Stimulated activated CD4-positive, alpha-beta T cell treated with anti-CD3 and anti-CD28 coated beads, Interleukin-1b, Interleukin-23, amount 100 ng/mL, for 24 hours (primary cell): ENCODE measurements at places on chromosomes 2 and 18.

DNA sequence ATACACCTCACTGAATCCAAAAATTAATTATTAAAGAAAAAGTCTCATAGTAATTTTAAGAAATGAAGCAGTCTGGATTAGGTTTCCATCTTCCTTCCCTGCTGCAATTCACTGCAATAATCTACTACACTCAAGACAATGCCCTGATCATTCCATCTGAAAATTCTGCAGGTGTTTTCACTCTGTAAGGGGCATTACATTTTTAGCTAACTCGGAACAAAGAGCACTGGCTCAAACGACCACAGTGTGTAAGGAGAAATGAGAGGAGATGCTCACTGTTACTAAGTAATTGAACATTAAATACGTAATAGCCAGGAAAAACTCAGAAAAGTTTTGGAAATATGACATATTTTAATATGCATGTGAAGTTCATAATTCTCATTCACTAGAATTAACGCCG is 1.3 kb downstream of the B4GALT6 start:
- no peak for DNase-seq

DNA sequence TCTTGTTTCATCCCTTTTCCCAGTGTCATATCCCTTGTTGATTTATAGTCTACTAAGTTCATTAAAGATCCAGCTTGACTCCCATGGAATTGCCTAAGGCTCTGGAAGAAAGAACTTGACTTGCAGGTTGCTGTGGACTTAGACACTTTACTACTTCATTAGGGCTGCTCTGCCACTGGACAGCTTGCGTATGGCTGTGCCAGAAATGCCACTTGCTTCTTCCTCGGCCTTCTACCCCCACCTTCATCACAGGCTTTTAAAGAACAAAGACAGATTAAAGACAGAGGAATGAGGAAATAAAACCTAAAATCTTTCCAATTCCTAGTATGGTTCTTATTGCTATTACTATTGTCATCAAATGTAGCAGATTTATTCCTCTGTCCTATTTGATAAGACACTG is 591.7 kb downstream of the BCL11A start:
- no peak for DNase-seq

GRCh38 chr18:24910221-24910620 is 441.7 kb downstream of the ZNF521 start:
- DNase-seq: no peak

- DNase-seq: no peak
Observed at GRCh38 chr2:18925296-18925695, 335.9 kb upstream of the NT5C1B start.

DNA sequence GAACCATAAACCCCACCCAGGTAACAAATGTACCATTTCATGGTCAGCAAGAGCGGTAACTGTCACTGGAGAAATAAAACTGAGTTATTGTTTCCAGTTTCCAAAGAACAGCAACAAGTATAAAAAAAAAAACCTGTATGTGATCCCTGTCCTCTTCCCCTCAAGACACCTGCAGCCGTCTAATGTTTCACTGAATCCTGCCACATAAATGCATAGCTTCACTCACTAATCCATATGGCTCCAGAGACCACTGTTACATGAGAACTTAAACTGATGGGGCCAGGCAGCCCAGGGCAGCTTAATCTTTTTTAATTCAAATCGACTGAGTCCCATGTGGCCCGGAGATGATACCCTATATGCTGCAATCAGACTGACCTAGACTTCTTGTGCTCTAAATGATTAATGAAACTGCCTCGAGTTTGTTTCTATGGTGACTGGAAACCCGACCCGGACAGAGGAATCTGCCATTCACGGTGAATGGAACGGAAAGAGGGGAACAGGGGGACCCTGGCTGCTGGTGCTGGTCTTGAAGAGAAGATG is 60.9 kb upstream of the SIX2 start:
- no peak for DNase-seq

GRCh38 chr2:132581991-132582738 is 87.8 kb downstream of the LYPD1 start:
- no peak for DNase-seq

GRCh38 chr18:64993695-64994094 is 757.1 kb upstream of the CDH7 start:
- DNase-seq: no peak

GRCh38 chr2:17309741-17310339 is 208.4 kb downstream of the RAD51AP2 start:
- DNase-seq: no peak

DNA sequence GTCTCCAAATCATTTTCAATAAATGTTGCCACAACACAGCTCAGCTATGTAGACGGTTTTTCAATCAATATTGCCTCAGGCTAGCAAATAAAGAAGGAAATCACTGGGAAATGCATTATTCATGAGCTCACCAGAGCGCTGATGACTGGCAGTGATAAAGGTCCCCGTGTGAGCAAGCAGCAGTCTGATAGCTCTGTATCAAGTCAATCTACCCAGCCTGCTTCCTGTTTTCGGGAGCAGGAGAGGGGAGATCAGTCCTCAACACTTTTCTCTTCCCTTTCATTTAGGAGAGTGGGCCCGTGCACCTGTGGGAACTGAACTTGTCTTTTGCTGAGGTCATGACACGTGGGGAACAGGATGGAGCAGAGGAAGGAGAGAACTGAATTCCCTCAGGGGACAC is 253.9 kb upstream of the SIX2 start:
- no peak for DNase-seq

- DNase-seq: no peak
Observed at GRCh38 chr2:162164802-162165201, 12.8 kb upstream of the GCG start.

DNA sequence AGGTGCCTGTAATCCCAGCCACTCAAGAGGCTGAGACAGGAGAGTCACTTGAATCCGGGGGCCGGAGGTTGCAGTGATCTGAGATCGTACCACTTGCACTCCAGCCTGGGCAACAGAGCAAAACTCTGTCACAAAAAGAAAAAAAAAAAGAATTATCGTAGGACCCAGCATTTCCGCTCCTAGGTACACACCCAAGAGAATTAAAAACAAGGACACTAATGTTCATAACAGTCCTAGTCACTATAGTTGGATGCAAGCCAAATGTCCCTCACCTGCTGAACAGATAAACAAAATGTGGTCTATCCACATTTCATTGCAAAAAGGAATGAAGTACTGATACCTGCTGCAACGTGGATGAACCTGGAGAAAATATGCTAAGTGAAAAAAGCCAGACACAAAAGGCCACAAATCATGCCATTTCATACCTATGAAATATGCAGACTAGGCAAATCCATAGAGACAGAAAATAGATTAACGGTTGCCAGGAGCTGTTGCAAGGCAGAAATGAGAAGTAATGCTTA is 21.2 kb downstream of the ADRA2B start:
- no peak for DNase-seq

- DNase-seq: no peak
Observed at GRCh38 chr2:199903111-199903510, 8.0 kb upstream of the C2orf69 start.
